ENCODE measurements at places on chromosomes 6 and 20.

DNA sequence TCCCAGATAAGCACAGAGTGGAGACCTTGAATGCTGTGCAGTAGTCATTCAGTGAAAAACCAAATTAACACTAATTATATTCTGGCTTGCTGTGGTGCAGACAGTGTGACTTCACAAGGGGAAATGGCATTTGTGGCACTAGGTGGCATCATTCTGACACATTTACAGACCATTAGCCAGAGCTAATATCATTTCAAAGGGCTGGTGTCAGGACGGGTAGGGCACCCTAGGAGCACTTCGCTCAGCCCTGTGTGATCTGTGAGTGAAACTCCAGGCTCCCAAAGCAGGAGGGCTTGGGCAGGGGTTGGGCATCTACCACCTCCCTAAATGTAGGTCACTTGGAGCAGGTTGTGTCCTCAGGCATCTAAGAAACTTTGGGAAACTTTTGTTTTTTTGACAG lies 555.8 kb downstream of the PKHD1 start:
- DNase-seq: no peak

GRCh38 chr6:54327631-54328030 lies 19.4 kb downstream of the TINAG start:
- no peak for DNase-seq

DNA sequence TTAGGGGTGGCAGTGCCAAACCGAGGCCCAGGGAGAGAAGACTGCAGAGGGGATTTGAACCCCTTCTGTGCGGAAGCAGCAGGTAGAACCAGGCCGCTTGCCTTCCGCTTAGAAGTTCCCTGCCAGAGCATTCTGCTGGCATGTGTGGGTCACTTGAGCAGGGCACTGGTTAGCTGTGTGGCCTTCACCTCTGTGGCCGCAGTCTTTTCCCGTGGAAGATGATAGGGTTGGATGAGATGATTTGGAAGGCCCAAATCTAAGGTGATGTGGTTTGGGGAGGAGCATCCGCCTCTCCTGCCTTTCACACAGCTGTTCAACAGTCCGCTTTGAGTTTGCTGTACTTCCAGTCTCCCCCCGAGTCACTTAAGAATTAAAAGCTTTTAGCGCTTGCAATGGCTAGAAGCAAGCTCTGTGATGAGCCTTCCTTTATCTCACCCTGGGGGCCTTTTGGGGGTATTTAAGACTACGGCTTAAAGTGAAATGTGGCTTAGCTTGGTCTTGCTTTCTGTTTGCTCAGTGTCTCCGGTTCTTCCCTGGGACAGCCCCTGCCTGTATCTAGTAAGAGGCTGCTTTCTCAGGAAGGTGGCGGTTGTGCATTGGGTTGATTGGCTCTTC lies 743 bp downstream of the CMTR1 start:
- DNase-seq: no peak

DNA sequence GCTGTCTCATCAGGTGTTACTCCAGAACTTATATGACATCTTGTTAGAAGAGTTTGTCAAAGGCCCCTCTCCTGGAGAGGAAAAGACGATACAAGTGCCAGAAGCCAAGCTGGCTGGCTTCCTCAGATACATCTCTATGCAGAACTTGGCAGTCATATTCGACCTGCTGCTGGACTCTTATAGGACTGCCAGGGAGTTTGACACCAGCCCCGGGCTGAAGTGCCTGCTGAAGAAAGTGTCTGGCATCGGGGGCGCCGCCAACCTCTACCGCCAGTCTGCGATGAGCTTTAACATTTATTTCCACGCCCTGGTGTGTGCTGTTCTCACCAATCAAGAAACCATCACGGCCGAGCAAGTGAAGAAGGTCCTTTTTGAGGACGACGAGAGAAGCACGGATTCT lies 43.7 kb upstream of the SMIM28 start:
- no peak for DNase-seq

DNA sequence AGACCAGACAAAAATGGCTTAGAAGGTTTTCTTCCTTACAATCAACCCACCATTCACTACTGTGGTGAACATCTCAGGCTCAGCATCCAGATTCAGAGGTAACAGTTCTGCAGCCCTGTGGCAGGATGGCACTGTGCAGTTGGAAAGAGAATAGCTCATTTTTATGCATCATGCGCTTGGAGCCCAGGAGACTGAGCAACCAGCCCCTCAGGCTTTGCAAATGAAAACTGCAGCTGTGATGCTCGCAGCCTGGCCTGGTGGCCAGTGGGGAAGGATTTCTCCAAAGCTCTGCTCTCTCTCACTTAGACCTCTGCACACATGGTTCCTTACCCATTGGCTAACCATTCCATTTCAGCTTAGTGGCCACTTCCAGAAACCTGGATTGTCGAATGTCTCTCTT lies 45.8 kb downstream of the GABRR2 start:
- DNase-seq: no peak

DNA sequence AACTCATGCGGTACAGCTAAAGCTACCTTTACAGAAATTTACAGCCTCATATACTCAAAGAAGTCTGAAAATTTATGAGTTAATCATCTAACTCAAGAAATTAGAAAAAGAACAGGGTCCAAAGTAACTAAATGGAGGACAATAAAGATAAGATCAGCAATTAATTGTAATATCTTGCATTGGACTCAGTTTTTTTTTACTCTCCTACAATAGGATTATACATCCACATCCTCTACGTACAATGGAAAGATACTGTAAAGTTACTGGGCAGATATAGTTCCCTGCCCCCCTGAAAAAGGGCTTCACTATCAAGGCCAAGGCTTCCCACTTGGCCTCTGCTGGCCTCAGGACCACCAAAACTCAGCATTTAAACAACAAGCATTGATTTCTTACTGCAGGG lies 31.5 kb upstream of the MOCS1 start:
- DNase-seq: no peak

- DNase-seq: no peak
Measured at GRCh38 chr6:126033696-126034095, 47.4 kb downstream of the TRMT11 start.

DNA sequence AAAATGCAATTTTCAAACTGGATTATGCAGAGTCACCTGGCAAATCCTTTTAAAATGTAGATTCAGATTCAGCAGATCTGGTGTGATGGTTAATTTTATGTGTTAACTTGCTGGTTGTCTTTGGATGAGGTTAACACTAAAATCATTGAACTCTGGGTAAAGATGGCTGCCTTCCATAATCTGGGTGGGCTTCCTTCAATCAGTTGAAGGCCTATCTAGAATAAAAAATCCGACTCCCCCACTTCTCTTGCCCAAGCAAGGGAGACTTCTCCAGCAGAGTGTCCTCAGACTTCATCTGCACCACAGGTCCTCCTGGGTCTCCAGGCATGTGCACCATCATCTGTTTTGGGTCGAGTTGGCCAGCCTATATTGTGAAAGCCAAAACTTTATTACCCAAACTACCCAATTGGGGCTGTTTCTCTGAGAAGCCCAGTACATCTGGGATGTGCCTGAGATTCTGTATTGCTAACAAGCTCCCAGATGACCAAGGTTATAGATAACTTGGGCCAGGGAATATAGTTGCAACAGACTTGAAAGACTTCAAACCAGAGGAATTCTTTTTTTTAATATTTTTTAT lies 1.6 kb upstream of the SLC17A5 start:
- no peak for DNase-seq

DNA sequence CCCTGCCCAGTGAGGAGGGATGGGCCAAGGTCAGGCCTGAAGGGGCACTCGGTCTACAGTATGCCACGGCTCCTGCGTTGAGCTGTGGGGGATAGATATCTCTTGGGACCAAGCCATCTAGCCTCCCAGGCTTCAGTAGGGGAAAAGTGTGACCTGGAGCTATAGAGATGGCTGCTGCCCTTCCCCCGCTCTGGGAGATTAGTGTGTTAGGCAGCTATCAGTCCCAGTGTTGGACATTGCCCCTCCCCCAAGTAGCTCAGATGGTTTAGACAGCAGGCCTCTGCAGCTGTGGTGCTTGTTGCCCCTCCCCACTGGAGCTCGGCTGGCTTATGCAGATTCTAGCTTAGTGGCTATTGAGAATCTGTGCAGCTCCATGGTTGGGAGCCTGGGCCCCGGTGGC lies 56.8 kb downstream of the KHDRBS2 start:
- DNase-seq: no peak
